Breast epithelium (tissue), 4 donors: ENCODE measurements at places on chromosomes 6 and 20.

DNA sequence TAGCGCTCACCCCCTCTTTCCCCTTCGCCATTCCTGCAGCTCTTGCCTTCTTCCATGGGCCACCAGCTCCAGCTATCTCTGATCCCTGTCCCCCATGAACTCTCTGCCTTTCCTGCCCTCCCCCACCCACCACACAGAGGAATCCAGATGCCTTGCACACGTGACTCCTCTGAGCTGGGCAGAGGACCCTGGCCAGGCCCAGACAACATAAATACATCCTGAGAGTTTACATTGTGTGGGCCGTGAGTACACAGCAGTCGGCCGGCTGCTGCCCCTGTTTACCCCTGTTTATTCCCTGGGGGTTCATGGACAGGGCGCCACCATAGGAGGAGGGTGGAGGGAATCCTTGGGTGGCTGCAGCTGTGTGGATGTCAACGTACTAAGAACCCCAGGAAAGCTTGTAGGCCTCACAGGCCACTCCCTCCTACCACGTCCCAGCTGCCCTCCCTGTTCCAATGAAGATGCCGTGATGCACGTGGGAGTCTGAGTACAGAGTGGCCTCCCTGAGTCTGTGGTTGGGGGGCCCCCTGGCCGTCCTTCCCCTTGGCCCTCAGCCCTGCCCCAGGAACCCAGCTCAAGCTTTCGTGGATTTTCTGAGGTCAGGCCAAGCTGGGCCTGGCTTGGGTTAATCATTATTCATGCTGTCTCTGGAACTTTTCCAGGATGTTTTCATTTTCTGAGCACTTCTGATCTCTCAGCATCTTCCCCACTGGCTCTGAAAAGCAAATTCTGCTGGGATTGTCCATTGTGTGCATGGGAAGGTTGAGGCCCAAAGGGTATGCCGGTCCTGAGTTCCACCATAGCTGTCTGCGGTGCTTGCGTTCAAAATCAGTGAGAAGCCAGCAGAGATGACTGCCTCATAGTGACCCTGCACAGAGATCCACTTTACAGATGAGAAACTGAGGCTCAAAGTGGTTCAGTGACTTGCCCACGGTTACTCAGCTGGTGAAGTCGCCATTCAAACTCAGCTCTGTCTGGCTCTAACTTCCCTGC, 136.3 kb downstream of the MRPL14 start:
- no peak for DNase-seq
- no peak overlapping the region for H3K4me3 ChIP-seq
- no peaks in the 10 kb centered on the region for H3K36me3 ChIP-seq
- H3K27me3 ChIP-seq: no peaks in the 10 kb centered on the region
- peaks cover 4% of the 10 kb centered on the region for H3K4me1 ChIP-seq

DNA sequence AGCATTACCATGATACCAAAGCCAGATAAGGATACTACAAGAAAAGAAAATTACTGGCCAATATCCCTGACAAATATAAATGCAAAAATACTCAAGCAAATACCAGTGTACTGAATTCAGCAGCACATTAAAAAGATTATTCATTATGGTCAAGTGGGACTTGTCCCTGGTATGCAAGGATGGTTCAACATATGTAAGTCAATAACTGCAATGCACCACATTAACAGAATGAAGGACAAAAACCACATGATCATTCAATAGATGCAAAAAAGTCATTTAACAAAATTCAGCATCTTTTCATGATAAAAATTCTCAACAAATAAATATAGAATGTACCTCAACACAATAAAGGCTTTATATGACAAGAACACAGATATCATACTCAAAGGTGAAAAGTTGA, 9.1 kb upstream of the DEFB125 start:
- H3K36me3 ChIP-seq: no peaks in the 10 kb centered on the region
- no peaks in the 10 kb centered on the region for H3K27me3 ChIP-seq
- DNase-seq: no peak
- H3K27ac ChIP-seq: no peak overlapping the region
- H3K4me1 ChIP-seq: no peaks in the 10 kb centered on the region

- no peak overlapping the region for H3K4me3 ChIP-seq
- no peaks in the 10 kb centered on the region for H3K4me1 ChIP-seq
- H3K27me3 ChIP-seq: no peaks in the 10 kb centered on the region
- H3K27ac ChIP-seq: peak overlapping the region; percentile 58
- no peaks in the 10 kb centered on the region for H3K36me3 ChIP-seq
- DNase-seq: no peak
Observed at GRCh38 chr20:50501972-50502745, 8.0 kb upstream of the PTPN1 start.

- H3K4me1 ChIP-seq: no peaks in the 10 kb centered on the region
- no peak overlapping the region for H3K4me3 ChIP-seq
- no peak overlapping the region for H3K27ac ChIP-seq
- H3K27me3 ChIP-seq: no peaks in the 10 kb centered on the region
Observed at GRCh38 chr6:140105857-140106256, 731.4 kb upstream of the CITED2 start.

DNA sequence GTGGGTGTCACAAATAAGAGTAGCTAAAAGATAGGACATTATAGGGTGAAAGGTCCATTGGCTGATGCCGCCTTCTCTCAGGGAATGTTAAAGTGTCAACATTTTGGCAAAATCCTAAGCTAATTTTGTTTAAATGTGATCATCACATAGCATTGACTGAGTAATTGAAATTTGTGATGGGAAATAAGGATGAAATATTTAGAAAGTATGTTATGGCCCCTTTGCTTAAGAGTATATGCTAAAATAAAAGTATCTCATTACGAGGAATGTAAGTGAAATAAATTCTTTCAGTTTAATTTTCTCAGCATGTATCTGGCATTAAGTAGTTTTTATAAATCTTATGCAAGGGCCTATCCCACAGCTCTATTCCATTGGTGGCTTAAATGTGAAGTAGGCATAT, 229.2 kb downstream of the PRL start:
- no peaks in the 10 kb centered on the region for H3K4me1 ChIP-seq
- no peaks in the 10 kb centered on the region for H3K36me3 ChIP-seq
- peak overlapping the region; percentile 30 for H3K27ac ChIP-seq
- H3K4me3 ChIP-seq: no peak overlapping the region
- H3K27me3 ChIP-seq: no peaks in the 10 kb centered on the region
